ENCODE measurements at places on chromosomes 6 and 20. TPM values are rescaled to one million over a fixed set of nuclear protein-coding genes. Genes with fewer than 3 reads are reported as not detected.

DNA sequence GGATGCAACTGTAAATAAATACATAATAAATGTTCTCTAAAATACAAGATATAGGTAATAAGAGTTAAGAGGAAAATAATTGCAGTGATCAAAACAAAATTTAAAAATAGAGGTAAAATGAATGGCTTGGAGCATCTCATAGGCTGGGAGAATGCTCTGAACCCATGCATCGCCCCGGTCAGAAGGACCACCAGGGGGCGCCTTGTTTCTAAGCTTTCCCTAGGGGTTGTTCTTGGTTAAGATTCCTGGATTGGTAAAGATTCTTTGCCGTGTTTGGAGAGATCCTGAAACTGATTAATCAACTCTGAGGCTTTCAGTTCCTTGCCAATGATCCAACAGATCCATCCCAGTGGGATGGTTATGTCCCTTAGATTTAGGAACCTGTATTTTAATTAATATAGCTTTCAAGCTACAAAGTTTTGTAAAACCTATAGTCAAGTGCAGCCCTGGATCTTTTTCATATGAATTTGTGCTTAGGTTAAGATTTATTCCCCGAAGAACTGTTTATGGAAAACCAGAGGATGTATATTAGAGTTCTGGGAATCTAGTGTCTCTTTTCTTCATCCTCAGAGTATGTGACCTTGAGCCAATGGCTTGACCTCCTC, 45.3 kb upstream of the PRELID3B start:
- H3K27me3 ChIP-seq, result no peaks in the 10 kb centered on the region
- H3K4me3 ChIP-seq, result no peak overlapping the region
- DNase-seq, result peak; percentile 86
- H3K36me3 ChIP-seq, result no peaks in the 10 kb centered on the region
- H3K27ac ChIP-seq, result no peak overlapping the region

DNA sequence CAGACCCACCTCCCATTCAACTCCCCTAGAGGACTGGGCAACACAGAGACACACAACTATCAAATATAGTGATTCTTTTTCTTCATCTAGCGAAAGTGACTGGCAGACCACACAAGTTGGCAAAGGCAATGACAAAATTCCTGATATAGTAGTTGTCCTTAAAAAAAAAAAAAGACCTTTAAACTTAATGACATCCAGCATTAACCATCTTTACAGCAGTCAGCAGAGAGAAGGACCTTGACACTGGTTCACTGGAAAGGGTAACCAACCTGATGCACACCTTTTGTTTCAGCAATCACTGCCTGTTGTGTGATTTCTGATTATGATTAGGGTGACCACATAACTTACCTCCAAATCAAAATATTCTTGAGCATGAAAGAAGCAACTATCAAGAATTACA, 1.7 kb upstream of the CNKSR3 start:
- H3K27me3 ChIP-seq, result no peaks in the 10 kb centered on the region
- H3K36me3 ChIP-seq, result no peaks in the 10 kb centered on the region
- peaks cover 20% of the 10 kb centered on the region for H3K4me1 ChIP-seq

GRCh38 chr20:25643716-25644115, 19.9 kb upstream of the NANP start:
- no peak overlapping the region for H3K4me3 ChIP-seq
- no peaks in the 10 kb centered on the region for H3K27me3 ChIP-seq
- DNase-seq, result no peak
- H3K27ac ChIP-seq, result no peak overlapping the region

DNA sequence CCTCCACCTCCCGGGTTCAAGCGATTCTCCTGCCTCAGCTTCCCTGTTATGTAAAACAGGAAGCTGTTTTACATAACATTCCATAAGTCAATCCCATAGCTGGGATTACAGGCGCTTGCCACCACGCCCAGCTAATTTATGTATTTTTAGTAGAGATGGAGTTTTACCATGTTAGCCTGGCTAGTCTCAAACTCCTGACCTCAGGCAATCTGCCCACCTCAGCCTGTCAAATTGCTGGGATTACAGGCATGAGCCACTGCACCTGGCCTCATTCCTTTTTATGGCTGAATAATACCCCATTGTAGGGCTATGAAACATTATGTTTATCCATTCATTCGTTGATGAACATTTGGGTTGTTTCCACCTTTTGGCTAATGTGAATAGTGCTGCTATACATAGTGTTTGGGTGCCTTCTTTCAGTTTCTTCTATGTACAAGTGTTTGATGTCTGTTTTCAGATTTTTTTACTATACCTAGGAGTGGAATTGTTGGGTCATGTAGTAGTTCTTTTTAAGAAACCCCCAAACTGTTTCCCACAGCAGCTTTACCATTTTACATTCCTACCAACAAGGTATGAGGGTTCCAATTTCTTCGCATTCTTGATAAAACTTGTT, 138.7 kb upstream of the COL21A1 start:
- peaks cover 50% of the 10 kb centered on the region for H3K4me1 ChIP-seq
- H3K27ac ChIP-seq, result peak overlapping the region; percentile 79
- no peaks in the 10 kb centered on the region for H3K27me3 ChIP-seq

DNA sequence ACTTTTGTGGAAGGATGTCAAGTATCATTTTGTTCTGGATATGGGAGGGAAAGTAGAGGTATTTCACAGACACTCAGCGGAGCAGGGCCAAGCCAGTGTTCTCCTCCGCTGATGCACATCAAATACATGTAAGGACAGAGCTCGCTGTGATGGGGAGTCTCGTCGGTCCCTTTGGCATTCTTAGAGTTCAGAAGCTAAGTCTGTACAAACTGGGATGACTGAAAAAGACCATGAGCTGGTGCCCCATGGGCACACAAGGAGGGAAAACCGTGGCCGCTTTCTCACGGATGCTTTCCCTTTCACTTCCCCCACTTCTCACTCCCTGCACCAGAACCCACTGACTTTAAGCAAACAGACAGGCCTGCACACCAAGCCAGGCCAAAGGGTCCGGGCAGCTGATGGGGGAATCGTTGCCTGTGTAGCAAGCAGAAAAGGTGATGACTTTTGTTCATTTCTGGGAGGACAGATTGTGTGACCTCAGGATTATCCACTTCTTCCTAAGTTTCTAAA, 27.7 kb upstream of the MPC1 start:
- no peaks in the 10 kb centered on the region for H3K27me3 ChIP-seq
- H3K4me3 ChIP-seq, result no peak overlapping the region
- no peak for DNase-seq
- H3K27ac ChIP-seq, result no peak overlapping the region

MAK gene
- total RNA-seq, result not detected

DNA sequence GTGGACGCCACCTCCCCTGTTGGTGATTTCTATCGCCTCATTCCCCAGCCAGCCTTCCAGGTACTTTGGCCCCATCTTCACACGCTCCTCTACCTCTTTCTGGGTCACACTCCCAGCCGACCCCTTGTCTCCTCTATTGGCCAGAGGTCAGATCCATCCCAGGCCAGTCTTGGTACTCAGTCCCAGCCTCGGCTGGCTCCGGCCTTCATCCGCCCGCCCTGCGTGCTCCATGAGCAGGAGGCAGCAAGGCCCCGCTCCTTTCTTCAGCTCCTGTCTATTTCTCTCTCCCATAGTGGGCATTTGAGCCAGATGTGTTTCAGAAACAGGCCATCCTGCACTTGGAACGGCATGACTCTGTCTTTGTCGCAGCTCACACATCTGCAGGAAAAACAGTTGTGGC, 2.6 kb downstream of the SKIC2 start:
- peaks cover 57% of the 10 kb centered on the region for H3K36me3 ChIP-seq
- H3K4me3 ChIP-seq, result no peak overlapping the region
- peaks cover 19% of the 10 kb centered on the region for H3K4me1 ChIP-seq
- H3K27me3 ChIP-seq, result no peaks in the 10 kb centered on the region
- H3K27ac ChIP-seq, result no peak overlapping the region

HLA-DQB2 gene
- not detected for total RNA-seq
